ENCODE measurements at places on chromosomes 1 and 21. TPM values are rescaled to one million over a fixed set of nuclear protein-coding genes. Genes with fewer than 3 reads are reported as not detected.
A peak's percentile ranks its signal among the peaks of the same experiment; 100 is the strongest.

DNA sequence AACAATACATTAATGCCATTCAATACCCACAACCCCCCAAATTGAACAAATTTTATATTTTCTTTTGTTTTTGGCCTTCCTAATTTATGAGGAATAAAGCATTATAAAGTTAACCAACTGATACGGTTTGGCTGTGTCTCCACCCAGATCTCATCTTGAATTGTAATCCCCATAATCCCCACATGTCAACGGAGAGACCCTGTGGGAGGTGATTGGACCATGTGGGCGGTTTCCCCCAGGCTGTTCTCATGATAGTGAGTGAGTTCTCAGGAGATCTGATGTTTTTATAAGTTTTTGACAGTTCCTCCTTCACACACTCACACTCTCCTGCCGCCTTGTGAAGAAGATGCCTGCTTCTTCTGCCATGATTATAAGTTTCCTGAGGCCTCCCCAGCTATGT, 6.4 kb upstream of the MCOLN3 start:
- peaks cover 1% of the 10 kb centered on the region for H3K27me3 ChIP-seq
- no peak overlapping the region for H3K27ac ChIP-seq
- DNase-seq: no peak
- H3K4me3 ChIP-seq: no peak overlapping the region
- no peaks in the 10 kb centered on the region for H3K36me3 ChIP-seq

GRCh38 chr1:67579623-67580394, 105.2 kb upstream of the GADD45A start:
- H3K4me3 ChIP-seq: no peak overlapping the region
- no peak for DNase-seq
- H3K4me1 ChIP-seq: peaks cover 25% of the 10 kb centered on the region
- no peaks in the 10 kb centered on the region for H3K36me3 ChIP-seq

DNA sequence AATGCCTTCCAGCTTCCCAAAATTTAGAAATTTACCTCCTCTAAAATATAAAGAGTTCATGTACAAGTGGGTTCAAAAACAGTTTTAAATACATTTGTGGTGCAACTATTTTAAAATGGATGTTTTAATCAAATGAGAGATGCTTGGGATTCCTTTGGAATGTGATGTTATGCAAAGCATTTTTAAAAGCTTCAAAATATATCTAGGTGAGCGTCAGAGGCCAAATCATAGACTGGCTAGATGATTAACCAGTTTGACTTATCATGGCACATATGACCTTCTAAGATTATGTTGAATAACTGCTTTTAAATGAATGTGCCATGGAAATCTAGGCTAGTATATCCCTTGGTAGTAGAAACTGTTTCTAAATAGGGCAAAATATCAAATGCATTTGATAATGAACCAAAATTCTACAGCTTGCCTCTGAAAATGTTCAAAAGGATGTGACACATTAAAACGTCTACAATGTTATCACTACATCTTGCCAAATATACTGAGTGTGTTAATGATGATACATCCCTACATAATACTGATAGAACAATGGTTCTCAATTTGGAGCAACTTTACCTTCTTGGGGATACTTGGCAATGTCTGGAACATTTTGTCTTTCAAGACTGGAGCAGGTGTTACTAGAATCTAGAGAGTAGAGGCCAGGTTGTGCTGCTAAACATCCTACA, 650.9 kb upstream of the ADGRL2 start:
- H3K27ac ChIP-seq: no peak overlapping the region
- no peaks in the 10 kb centered on the region for H3K4me1 ChIP-seq
- H3K4me3 ChIP-seq: no peak overlapping the region

- H3K27ac ChIP-seq: peak overlapping the region; percentile 46
- H3K27me3 ChIP-seq: peaks cover 14% of the 10 kb centered on the region
- H3K36me3 ChIP-seq: no peaks in the 10 kb centered on the region
- H3K4me3 ChIP-seq: no peak overlapping the region
- DNase-seq: no peak
These were observed 85.6 kb upstream of the ARHGEF16 start for GRCh38 chr1:3368711-3369445.

DNA sequence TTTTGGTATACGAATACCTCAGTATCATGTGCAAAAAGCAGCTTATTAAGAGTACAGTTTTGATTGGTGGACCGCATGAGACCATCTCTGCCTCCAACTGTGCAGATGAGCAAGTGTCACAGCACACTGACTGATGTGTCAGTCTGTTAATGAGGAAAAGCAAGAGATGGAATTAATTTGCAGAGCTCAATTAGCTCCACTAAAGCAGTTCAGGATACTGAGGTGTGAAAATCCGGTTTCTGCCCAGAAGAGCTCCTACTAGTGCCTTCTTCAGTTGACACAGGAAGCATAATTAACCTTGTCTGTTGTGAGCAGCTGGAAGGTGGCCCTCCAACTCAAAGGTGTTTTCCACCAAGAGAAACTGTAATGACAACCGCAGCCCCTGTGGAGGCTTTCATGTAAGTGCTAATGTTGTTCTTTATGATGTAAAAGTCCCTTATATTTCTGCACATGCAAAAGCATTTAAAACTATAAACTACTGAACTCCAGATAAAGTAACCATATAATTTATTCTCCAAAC, 44.3 kb downstream of the PCNX2 start:
- no peaks in the 10 kb centered on the region for H3K27me3 ChIP-seq
- no peak for DNase-seq
- H3K27ac ChIP-seq: no peak overlapping the region
- H3K4me3 ChIP-seq: no peak overlapping the region

DNA sequence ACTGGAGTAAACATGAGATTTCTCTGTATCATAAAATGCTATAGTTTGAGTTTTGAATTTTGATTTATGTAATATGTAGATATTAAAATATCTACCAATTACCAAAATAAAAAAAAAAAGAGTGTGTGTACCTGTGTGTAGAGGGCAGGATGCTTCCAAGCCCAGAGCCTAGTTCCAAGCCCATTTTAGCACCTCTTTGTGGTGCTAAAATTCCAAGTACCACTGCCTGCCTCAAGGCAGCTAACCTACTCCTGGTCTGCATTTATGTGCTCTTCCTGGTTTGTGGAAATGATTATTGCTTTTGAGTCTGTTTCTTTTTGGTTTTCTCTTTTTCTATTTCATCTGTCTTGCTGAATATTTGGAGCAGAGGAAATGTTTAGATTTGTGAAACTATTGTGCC, 8.7 kb upstream of the POU2F1 start:
- no peaks in the 10 kb centered on the region for H3K4me1 ChIP-seq
- no peak for DNase-seq
- H3K27me3 ChIP-seq: no peaks in the 10 kb centered on the region
- H3K27ac ChIP-seq: no peak overlapping the region
- H3K4me3 ChIP-seq: no peak overlapping the region
- H3K36me3 ChIP-seq: no peaks in the 10 kb centered on the region

- H3K36me3 ChIP-seq: no peaks in the 10 kb centered on the region
- no peaks in the 10 kb centered on the region for H3K27me3 ChIP-seq
These were observed 204.1 kb downstream of the GABPA start for GRCh38 chr21:25938658-25939395.

- no peak for DNase-seq
- H3K27ac ChIP-seq: no peak overlapping the region
- no peaks in the 10 kb centered on the region for H3K27me3 ChIP-seq
- H3K4me1 ChIP-seq: no peaks in the 10 kb centered on the region
- no peak overlapping the region for H3K4me3 ChIP-seq
These were observed 335.3 kb downstream of the ASTN1 start for GRCh38 chr1:176829261-176829660.

GRCh38 chr1:203899869-203900714, 38.7 kb downstream of the SNRPE start:
- H3K4me1 ChIP-seq: no peaks in the 10 kb centered on the region
- no peak overlapping the region for H3K27ac ChIP-seq
- no peaks in the 10 kb centered on the region for H3K36me3 ChIP-seq
- H3K4me3 ChIP-seq: no peak overlapping the region
- H3K27me3 ChIP-seq: no peaks in the 10 kb centered on the region
- no peak for DNase-seq

DNA sequence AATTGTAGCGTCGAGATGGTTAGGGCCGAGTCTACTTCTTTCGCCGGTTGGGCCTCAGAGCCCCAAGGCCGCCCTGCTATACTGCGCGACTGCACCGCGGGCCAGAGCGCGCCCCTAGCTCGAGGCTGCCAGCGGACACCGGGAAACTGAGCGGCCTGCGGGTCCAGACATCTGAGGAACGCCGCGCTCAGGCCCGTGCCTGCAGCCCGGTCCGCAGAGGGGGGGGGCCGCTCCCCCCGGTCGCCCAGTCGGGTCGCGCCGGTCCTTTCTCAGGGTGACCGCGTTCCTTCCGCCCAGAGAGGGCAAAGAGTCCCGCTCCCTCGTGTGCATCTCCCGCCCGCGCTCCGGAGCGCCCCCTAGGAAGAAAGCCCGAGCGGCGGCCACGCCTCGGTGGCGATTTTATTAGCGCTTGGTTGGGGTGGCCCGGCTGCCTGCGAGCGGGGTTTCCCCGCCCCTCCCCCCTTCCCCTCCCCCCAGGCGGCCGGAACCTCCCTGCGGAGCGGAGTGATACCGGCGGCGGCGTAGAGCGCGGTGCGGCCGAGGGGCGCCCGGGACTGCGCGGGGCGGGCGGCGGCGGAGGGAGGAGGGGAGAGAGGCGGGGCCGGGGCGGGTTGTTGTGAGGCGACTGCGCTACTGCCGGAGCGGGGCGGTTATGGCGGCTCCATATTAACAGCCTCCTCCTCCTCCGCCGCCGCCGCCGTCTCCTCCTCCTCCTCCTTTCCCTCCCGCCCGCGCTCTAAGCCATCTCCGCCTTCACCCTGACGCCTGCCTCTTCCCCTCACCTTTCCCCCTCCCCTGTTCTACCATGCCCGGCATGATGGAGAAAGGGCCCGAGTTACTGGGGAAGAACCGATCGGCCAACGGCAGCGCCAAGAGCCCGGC, at the start of gene RCOR3:
Gene RCOR3, plus strand, starts transcription at position 611 of the 882 bp plus-strand sequence. Its CDS starts 195 bp downstream, at position 806.
- peak within 1 kb of the TSS; percentile 92 for H3K27ac ChIP-seq
- H3K36me3 ChIP-seq: no peaks in the 10 kb centered on the region
- H3K4me1 ChIP-seq: peaks cover 19% of the 10 kb centered on the region
- H3K4me3 ChIP-seq: peak within 1 kb of the TSS; percentile 87
- DNase-seq: peak; percentile 97

GRCh38 chr21:35281956-35282355, 232.9 kb upstream of the RUNX1 start:
- no peak for DNase-seq
- H3K36me3 ChIP-seq: no peaks in the 10 kb centered on the region
- H3K4me3 ChIP-seq: no peak overlapping the region
- peaks cover 3% of the 10 kb centered on the region for H3K4me1 ChIP-seq

- peaks cover 33% of the 10 kb centered on the region for H3K4me1 ChIP-seq
- DNase-seq: no peak
- peak overlapping the region; percentile 98 for H3K27ac ChIP-seq
- H3K4me3 ChIP-seq: peak overlapping the region; percentile 84
- peaks cover 24% of the 10 kb centered on the region for H3K36me3 ChIP-seq
These were observed 558 bp downstream of the USP1 start for GRCh38 chr1:62437273-62437940.

- no peaks in the 10 kb centered on the region for H3K27me3 ChIP-seq
- DNase-seq: no peak
- H3K27ac ChIP-seq: no peak overlapping the region
- no peak overlapping the region for H3K4me3 ChIP-seq
- no peaks in the 10 kb centered on the region for H3K4me1 ChIP-seq
These were observed 110.1 kb downstream of the CDC7 start for GRCh38 chr1:91610789-91611188.

- DNase-seq: no peak
- H3K27ac ChIP-seq: no peak overlapping the region
- H3K36me3 ChIP-seq: no peaks in the 10 kb centered on the region
- H3K27me3 ChIP-seq: no peaks in the 10 kb centered on the region
These were observed 45.3 kb downstream of the ZSCAN20 start for GRCh38 chr1:33517596-33518250.

The SPRR1A gene
- total RNA-seq: not detected

The GSTM2 gene
- total RNA-seq: 61.8 TPM

All from psoas muscle (tissue), 8 donors.